Esophagus squamous epithelium (tissue), 5 donors: ENCODE measurements at places on chromosomes 3 and 15.

GRCh38 chr15:95227235-95227634 is 995.9 kb downstream of the MCTP2 start:
- no peaks in the 10 kb centered on the region for H3K27me3 ChIP-seq
- H3K27ac ChIP-seq: no peak overlapping the region
- no peak overlapping the region for H3K4me3 ChIP-seq
- peaks cover 3% of the 10 kb centered on the region for H3K4me1 ChIP-seq

DNA sequence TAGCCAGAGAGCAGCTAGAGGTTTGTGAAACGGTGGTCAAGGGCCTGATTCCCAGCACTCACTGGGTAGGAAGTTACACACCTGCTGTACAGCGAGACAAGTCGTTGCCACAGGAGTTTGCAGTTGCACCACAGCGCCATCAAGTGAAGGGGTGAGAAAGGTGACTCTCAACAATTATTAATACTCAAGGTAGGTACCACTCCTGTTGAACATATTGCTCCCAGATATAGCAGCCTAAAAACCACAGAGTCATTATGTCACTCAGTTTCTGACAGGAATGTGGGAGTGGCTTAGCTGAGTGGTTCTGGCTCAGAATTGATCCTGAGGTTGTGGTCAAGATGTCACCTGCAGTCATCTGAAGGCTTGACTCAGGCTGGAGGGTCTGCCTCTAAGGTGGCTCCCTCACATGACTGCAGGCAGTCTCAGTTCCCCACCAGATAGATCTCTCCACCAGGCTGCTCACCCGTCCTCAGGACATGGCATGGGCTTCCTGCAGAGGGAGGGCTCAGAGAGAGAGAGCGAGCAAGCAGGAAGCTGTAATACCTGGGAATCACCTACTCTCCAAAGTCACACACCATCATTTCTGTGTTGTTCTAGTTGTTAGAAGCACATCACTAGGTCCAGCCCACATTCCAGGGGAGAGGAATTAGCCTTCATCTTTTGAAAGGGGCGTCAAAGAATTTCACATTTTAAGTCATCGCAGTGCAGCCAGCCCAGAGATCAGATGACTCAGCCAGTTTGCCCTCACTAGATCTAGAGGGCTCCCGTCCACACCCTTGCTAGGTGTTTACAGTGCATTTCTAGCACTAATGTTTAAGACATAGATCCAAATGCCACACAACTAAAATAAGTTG is 17.0 kb upstream of the ANO10 start:
- no peak for DNase-seq
- H3K36me3 ChIP-seq: no peaks in the 10 kb centered on the region

- H3K4me3 ChIP-seq: no peak overlapping the region
- peaks cover 27% of the 10 kb centered on the region for H3K4me1 ChIP-seq
- no peaks in the 10 kb centered on the region for H3K27me3 ChIP-seq
- H3K36me3 ChIP-seq: peaks cover 4% of the 10 kb centered on the region
- H3K27ac ChIP-seq: no peak overlapping the region
- no peak for DNase-seq
Measured at GRCh38 chr15:90038632-90039095, 37.5 kb downstream of the ZNF710 start.

GRCh38 chr15:50758712-50759205 is 6.7 kb downstream of the SPPL2A start:
- H3K27me3 ChIP-seq: no peaks in the 10 kb centered on the region
- no peaks in the 10 kb centered on the region for H3K36me3 ChIP-seq
- no peak for DNase-seq
- no peak overlapping the region for H3K4me3 ChIP-seq
- H3K4me1 ChIP-seq: peaks cover 19% of the 10 kb centered on the region

DNA sequence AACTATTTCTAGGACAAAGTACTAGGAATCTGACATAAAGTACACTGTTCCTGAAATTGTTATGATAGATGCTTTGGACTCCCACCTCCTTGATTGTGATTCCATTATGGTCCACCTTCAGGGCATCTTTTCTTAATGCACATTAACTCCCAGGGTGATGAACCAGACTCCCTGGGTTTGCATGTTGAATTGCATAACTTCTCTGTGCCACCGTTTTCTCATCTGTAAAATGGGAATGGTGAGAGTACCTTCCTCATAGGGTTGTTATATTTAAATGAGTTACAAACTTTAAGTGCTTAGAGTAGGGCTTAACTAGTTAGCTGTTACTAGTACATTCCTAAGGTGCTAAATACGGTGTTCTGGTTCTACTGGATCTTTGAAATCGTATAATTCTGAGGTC is 81.9 kb downstream of the CMSS1 start:
- peaks cover 9% of the 10 kb centered on the region for H3K4me1 ChIP-seq
- H3K4me3 ChIP-seq: no peak overlapping the region
- no peaks in the 10 kb centered on the region for H3K27me3 ChIP-seq
- H3K36me3 ChIP-seq: no peaks in the 10 kb centered on the region

- DNase-seq: no peak
- H3K27me3 ChIP-seq: no peaks in the 10 kb centered on the region
- H3K4me3 ChIP-seq: no peak overlapping the region
- H3K27ac ChIP-seq: no peak overlapping the region
- H3K36me3 ChIP-seq: no peaks in the 10 kb centered on the region
Measured at GRCh38 chr3:14859880-14860279, 41.1 kb downstream of the FGD5 start.

- H3K4me1 ChIP-seq: peaks cover 36% of the 10 kb centered on the region
- H3K4me3 ChIP-seq: no peak overlapping the region
- H3K27me3 ChIP-seq: no peaks in the 10 kb centered on the region
Measured at GRCh38 chr3:183490653-183491052, 62.2 kb upstream of the MCF2L2 start.

- peaks cover 5% of the 10 kb centered on the region for H3K27me3 ChIP-seq
- no peak for DNase-seq
- H3K4me3 ChIP-seq: no peak overlapping the region
- H3K4me1 ChIP-seq: no peaks in the 10 kb centered on the region
- no peak overlapping the region for H3K27ac ChIP-seq
Measured at GRCh38 chr3:156964577-156964976, 138.4 kb downstream of the LEKR1 start.

- no peaks in the 10 kb centered on the region for H3K36me3 ChIP-seq
- no peaks in the 10 kb centered on the region for H3K27me3 ChIP-seq
Measured at GRCh38 chr3:5059782-5060181, 62.3 kb upstream of the ARL8B start.
